ENCODE measurements at places on chromosomes 4 and X. TPM values are rescaled to one million over a fixed set of nuclear protein-coding genes. Genes with fewer than 3 reads are reported as not detected.

The PPP1R2C gene
- not detected for total RNA-seq

The UXT gene
- 162 TPM for total RNA-seq

The NDP gene
- total RNA-seq = not detected

The ARHGAP24 gene
- total RNA-seq = not detected

The DNAAF6 gene
- not detected for total RNA-seq

The AKAP14 gene
- 0.66 TPM for total RNA-seq

The SASH3 gene
- 82.7 TPM for total RNA-seq

The NUDT10 gene
- 1.2 TPM for total RNA-seq

The RTL5 gene
- total RNA-seq = 0.11 TPM

The SSX1 gene
- not detected for total RNA-seq
